ENCODE measurements at places on chromosomes 2 and 18. TPM values are rescaled to one million over a fixed set of nuclear protein-coding genes. Genes with fewer than 3 reads are reported as not detected.

GRCh38 chr2:44895061-44895460 is 46.4 kb upstream of the SIX3 start:
- DNase-seq: no peak

GRCh38 chr18:59357928-59358327 is 1.1 kb downstream of the LMAN1 start:
- DNase-seq: no peak

- DNase-seq: no peak
These were observed 6.2 kb upstream of the STK25 start for GRCh38 chr2:241514553-241514952.

Gene SMPD4
- total RNA-seq: 65.6 TPM

Gene ANKMY1
- total RNA-seq: 5.6 TPM

GRCh38 chr2:109435901-109436598 is 177.7 kb downstream of the SEPTIN10 start:
- no peak for DNase-seq

Gene HPCAL1
- 34.6 TPM for total RNA-seq

DNA sequence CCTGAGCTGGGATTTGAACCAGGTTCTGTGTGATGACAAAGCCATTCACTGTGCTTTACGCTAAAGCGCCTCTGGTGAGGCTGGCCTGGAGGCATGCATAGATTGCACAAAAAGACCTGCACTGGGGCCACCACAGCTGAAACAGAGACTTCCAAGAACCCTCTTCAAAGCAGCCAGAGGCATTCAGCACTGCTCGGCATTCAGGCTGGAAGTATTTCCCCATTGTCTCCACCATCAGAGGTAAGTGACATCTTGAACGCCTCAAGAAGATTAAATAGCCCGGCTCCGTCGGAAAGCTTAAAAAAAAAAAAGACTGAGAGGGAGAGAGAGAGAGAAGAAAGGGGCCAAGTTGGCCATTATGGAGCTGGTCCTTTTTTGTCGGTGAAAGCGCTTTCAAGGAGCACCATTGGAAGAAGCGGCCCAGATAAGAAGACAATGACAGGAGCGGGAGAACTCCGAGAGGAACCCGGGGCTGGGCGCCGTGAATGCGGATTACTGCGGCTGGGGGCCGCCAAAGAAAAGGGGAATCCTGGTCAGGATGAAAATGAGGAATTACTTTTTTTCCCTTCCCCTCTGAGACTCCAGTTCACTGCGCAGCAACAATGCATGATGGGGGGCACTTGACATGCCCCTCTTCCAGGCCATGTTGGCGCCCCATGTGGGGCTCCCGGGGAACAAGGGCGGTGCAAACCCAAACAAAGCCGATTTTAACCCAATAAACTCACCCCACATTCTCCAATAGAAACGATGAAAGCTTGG is 228.3 kb downstream of the MYCN start:
- DNase-seq: no peak
